ENCODE measurements at places on chromosomes 1 and 21.

DNA sequence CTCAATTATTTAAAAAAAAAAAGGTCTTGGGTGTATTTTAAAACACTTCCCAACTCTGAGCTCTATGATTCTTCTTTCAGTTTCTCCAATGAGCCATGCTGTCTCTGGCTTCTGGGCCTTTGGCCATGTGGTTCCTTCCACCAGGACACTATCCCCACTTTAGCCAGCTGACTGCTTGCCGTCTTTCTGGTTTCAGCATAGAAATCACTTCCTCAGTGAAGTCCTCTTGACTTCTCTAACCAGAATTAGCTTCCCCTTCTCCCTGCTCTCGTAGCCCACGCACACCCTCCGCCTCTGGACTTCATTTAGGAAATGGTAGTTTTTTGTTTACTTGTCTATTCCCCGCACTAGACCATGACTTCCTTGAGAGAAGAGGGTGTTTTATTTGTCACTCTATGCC lies 1.1 kb upstream of the DIO1 start:
- no peak for DNase-seq

DNA sequence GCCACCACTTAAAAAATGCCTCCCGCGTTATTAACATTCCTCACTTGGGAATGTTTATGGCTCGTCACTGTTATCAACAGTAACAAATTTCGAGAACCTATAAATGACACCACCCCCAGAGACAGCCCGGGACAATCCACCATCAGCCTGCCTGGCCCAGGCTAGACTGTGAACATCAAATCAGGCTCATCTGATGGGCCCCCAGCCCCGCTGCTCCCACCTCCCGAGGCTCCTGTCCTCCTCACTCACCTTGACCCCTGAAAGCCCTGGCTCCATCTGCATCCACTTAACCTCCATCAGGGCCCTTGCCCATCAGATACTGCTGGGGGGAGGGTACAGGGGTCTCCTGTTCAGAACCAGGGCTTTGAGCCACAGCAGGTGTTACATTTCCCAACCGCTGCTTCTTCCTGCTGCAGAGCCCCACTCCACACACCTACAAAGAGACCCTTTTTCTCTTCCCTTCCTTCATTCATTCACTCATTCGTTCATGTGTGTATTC lies 156.5 kb upstream of the VAMP3 start:
- DNase-seq: no peak

- no peak for DNase-seq
Observed at GRCh38 chr1:207205614-207206061, 101.6 kb downstream of the C4BPA start.

- DNase-seq: no peak
Observed at GRCh38 chr1:54228638-54229079, 28.7 kb downstream of the MRPL37 start.

- DNase-seq: no peak
Observed at GRCh38 chr1:12087797-12088314, 24.8 kb downstream of the TNFRSF8 start.

DNA sequence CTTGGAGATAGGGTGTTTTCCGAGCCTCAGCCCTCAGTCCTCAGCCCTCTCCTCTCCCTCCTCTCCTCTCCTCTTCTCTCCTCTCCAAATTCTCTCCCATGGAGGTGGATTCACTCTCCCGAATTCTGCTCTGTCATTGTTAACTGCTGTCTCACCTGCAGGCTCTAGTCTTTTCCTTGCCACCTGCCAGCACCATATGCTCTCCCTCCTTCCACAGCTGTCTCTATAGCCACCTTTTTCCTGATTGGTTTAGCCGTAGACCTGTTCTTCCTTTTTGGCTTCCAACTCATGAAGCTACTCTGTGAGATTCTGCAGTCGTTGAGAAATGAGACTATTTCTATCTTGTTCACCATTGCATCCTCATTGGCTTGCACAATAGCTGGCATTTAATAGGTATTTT lies 19.7 kb downstream of the COG2 start:
- DNase-seq: no peak

- DNase-seq: peak; percentile 59
Observed at GRCh38 chr1:204254031-204254661, 40.4 kb upstream of the GOLT1A start.

DNA sequence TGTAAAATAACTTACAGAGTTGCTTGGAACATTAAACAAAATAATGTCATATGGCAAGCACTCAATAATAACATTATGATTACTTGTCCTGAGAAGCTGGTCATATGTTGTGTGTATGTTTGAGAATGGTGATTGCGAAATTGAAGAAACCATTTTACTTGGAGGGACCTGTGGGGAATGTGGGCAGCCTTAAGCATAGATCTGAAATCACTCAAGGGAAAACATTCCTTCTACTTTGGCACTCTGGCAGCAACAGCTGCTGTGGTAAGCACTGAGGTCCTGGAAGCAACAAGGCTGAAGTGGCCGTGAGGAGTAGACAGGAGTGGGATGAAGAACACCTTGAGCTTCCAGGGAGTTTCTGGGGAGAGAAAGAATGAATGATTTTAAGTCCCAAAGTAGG lies 165.4 kb upstream of the ADAMTS5 start:
- no peak for DNase-seq

DNA sequence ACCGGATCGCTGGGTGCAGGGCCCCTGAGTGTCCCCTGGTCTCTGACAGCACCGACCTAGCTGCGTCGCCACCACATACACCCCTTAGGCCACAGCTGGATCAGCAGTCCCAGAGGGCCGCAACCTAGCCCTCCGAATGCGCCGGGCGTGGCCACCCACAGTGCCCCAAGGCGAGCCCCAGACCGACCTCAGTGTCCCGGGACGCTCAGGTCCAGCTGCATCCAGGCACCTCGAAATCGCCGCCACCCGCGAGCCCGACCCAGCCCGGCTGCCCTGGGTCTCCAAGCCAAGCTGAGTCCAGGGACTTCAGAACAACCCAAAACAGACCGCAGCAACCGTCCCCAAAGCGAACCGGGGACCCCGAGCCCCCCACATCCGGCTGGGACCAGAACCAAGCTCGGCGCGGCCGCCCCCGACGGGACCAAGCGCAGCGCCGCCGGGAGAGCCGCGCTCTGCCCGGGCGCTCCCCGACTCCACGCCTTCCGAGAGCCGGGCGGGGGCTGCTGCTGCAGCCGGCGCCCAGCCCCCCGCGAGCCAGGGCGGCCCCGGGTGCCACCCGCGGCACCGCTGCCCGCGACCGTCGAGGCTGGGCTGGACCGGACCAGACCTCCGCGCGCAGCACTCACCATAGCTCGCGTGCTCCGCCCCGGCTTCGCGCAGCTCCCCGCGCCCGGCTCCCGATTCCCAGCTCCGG lies 54.6 kb upstream of the ECE1 start:
- peak; percentile 44 for DNase-seq

DNA sequence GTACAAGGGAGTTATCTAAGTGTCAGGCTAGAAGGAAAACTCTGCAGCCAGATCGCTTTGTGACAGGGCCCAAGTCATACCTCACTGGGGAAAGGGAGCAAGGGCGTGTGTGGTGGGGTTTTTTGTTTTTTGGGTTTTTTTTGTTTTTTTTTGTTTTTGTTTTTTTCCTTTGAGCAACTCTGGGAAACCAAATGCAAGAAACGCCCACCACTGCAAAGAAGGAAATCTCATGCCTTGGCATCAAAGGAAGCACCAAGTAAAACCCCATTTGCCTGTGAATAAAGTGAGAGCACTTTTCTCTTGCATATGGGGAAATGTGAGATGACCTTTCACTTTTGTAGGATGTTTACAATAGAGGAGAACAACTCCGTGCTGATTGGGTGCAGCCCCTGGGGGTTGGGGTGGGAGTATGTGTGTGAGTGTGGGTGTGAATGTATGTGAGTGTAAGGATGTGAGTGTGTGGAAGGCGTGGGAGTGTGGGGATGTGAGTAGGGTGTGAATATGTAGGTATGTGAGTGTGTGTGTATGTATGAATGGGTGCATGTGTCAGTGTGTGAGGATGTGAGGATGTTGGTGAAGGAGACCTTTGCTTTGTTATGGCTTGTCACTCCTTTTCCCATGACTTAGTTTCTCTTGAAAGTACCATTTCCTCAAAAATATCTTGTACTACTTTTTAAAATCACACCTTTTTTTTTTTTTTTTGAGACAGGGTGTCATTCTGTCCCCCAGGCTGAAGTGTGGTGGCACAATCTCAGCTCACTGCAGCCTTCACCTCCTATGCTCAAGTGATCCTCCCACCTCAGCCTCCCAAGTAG lies 34.6 kb downstream of the IL12RB2 start:
- no peak for DNase-seq

GRCh38 chr1:168819668-168820067 lies 90.7 kb upstream of the DPT start:
- no peak for DNase-seq

- no peak for DNase-seq
Observed at GRCh38 chr1:212738330-212738729, 38.7 kb upstream of the BATF3 start.

DNA sequence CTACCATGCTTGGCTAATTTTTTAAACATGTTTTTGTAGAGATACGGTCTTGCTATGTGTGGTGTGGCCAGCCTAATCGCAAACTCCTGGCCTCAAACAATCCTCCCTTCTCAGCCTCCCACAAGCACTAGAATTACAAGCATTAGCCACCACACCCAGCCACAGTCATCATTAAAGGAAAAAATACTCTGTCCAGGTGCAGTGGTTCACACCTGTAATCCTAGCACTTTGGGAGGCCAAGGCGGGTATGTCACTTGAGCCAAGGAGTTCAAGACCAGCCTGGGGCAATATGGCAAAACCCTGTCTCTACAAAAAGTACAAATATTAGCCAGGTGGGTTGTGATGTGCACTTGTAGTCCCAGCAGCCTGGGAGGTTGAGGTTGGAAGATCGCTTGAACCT lies 25.0 kb upstream of the NLRP3 start:
- no peak for DNase-seq

- DNase-seq: no peak
Observed at GRCh38 chr21:24411429-24411828, 1195.9 kb downstream of the MRPL39 start.

DNA sequence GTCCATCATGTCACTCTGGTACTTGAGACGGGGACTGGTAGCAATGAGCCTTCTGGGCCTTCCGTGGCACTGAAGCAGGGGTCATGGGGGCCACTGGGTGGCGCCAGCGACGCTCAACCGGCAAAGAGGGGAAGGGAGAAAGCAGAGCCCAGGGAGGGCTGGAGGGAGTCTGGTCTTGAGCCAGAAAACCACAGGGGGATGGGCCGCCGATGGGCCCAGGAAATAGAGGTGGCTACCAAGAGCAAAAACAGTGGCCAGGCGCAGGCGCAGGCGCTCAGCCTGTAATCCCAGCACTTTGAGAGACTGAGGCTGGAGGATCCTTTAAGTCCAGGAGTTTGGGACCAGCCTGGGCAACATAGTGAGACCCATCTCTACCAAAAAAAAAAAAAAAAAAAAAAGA lies 21.8 kb downstream of the EXOC8 start:
- DNase-seq: peak; percentile 63

DNA sequence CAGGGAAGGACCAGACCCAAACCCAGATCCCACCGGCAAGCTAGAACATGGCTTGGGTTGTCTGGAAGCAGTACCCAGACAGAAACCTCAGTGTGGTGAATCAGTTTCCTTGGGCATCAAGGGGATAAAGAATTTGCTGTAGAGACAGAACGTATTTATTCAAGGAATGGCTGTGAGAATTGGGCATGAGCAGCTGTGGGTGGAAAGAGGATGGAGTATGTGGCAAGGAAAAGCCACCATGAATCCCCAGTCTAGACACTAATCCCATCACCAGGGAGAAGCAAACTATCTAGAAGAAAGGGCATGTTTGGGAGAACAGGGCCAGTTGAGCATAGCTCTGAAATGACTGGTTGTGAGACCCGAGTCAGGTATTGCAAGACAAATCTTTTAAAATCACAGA lies 109.2 kb downstream of the TOMM20 start:
- DNase-seq: no peak

DNA sequence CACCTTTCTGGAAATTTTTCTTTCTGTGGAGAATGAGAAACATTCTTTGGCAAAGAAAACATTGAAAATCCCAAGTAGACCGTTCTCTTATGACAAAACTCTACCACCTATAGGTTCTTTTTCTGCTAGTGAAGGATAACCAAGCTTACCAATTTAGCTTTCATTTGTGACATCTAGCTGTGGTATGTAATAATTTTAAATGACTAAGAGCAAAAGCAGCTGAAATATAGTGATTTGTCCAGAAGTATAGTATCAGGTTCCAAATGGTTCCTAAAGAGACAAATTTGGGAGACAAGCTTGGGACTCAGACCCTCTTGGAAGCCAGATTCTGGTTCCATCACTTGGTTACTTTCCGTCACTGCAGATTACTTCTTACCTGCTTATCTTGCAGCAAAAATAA lies 24.4 kb downstream of the FUBP1 start:
- DNase-seq: peak; percentile 59

GRCh38 chr1:64811131-64811530 lies 66.3 kb downstream of the RAVER2 start:
- DNase-seq: no peak

Data from ELR (cell line).